Muscle of leg (tissue), 16 donors: ENCODE measurements at places on chromosomes 1 and 21.

- H3K27me3 ChIP-seq: no peaks in the 10 kb centered on the region
- no peaks in the 10 kb centered on the region for H3K4me1 ChIP-seq
- no peak overlapping the region for H3K4me3 ChIP-seq
- no peak overlapping the region for H3K27ac ChIP-seq
- peak; percentile 24 for DNase-seq
These were observed 291.3 kb downstream of the NTNG1 start for GRCh38 chr1:107432108-107432507.

GRCh38 chr1:115218034-115218405 lies 120.0 kb downstream of the NGF start:
- no peak overlapping the region for H3K4me3 ChIP-seq
- DNase-seq: peak; percentile 23
- no peaks in the 10 kb centered on the region for H3K36me3 ChIP-seq
- H3K4me1 ChIP-seq: no peaks in the 10 kb centered on the region
- H3K27ac ChIP-seq: no peak overlapping the region

- no peak overlapping the region for H3K4me3 ChIP-seq
- H3K27me3 ChIP-seq: no peaks in the 10 kb centered on the region
- H3K36me3 ChIP-seq: no peaks in the 10 kb centered on the region
These were observed 432.0 kb downstream of the LMO4 start for GRCh38 chr1:87760654-87761053.

GRCh38 chr1:203520315-203520714 lies 26.4 kb downstream of the OPTC start:
- H3K27ac ChIP-seq: no peak overlapping the region
- DNase-seq: no peak
- H3K4me3 ChIP-seq: no peak overlapping the region
- peaks cover 41% of the 10 kb centered on the region for H3K4me1 ChIP-seq
- peaks cover 3% of the 10 kb centered on the region for H3K27me3 ChIP-seq
- H3K36me3 ChIP-seq: no peaks in the 10 kb centered on the region
